Iris pigment epithelial cell (primary cell): ENCODE measurements at places on chromosomes 13 and 19.

- DNase-seq = no peak
Measured at GRCh38 chr13:54415753-54416366, 1387.2 kb downstream of the OLFM4 start.

- DNase-seq = peak; percentile 64
Measured at GRCh38 chr19:55467236-55468053, 2.9 kb upstream of the C19orf85 start.

- no peak for DNase-seq
Measured at GRCh38 chr19:17415121-17415520, 4.7 kb upstream of the MVB12A start.

DNA sequence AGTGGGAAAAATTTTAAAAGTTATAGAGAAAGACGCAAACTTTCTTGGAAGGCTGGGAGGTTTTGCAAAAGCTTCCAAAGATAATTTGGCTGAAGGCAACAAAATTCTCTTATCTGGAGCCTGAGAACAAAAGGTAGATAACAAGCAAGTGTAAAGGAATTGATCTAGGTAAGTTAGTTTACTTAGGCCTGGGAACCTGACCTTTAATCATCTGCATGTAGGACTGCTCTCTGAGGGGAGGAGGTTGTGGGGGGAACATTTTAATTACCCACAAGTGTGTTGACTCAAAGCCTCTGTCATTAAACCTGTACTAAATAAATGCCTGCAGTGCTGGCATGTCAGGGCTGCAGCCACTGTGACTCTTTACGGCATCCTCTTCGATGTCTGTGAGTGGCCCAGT lies 532.3 kb upstream of the SLITRK5 start:
- DNase-seq = no peak

- DNase-seq = no peak
Measured at GRCh38 chr13:111389621-111390521, 69.4 kb downstream of the TEX29 start.

DNA sequence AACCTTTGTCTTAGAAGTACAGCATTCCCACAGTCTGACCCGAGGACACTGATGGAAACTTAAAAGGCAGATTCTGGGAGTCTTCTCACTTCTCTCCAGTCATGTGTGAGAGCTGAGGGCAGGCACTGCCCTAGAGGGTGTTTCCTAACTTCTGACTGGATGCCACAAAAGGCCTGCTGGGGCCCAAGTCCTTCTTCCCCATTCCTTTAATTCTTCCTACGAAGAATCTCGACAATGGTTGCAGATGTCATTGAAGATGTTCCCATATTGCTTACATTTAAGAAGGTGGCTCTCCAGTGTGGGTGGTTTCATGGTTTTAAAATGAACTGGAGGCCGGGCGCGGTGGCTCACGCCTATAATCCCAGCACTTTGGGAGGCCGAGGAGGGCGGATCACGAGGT lies 27.4 kb upstream of the ZNF564 start:
- DNase-seq = no peak

GRCh38 chr19:6035026-6035425 lies 57.1 kb upstream of the RANBP3 start:
- DNase-seq = no peak

DNA sequence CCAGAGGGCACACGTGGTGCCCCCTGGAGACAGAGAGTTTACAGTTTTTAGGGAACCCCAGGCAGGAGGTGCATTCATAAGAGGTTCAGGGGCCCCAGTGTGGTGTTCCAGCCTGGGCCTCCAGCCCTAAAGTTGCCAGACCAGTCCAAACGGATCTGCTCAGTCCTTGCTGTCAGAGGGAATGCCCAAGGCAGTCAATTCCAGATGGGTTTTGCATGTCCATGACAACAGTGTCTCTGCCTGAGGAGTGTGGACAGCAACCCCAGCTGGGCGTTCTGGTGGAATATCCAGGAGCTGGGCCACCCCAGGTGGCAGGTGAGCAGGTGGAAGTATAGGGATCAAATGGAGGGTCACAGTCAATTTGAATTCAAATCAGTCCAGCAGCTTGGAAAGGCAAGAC lies 25.3 kb downstream of the FBXO27 start:
- DNase-seq = no peak

DNA sequence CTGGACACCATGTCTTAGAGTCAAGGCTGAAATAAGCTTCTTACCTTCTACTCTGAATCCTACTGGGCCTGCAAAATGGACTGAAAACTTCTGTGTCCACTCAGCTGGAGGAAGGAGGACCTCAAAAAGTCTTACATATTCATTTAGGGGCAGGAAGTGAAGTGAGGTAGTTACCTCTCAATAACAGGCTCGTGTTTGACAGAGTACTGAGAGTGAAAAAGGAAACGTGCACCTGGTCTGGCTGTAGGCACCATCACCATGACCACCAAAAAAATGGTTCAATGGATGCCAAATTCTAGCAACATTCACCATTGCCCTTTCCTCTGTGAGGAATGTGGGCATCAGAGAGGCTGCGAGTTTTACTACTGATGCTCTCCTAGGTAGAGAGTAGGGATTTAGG lies 176.2 kb downstream of the RFC3 start:
- DNase-seq = no peak

GRCh38 chr19:18839465-18840287 lies 7.9 kb downstream of the UPF1 start:
- peak; percentile 14 for DNase-seq

GRCh38 chr13:98468361-98468760 lies 108.5 kb downstream of the STK24 start:
- DNase-seq = no peak
